ENCODE measurements at places on chromosomes 2 and 18. TPM values are rescaled to one million over a fixed set of nuclear protein-coding genes. Genes with fewer than 3 reads are reported as not detected.

Gene KCNJ3
- polyA plus RNA-seq: 4.9 TPM

DNA sequence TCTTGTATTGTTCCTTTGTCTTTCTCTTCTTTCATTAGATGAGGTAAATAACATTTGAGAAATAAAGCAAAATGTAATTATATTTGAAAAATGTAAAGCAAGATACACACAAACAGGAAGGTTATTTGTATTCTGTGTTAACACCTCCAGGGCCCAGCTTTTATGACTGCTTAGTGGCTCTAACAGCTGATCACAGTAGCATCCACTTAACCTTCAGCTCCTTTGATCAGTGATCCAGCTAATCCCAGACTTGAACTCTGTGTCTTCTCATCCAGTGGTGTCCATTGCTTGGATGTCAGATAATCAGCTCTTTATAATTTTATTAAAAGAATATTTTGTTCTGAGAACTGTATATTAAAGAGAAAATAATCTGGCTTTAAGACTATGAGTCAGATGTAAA lies 44.5 kb downstream of the PSMD14 start:
- no peak overlapping the region for H3K4me3 ChIP-seq
- H3K27me3 ChIP-seq: no peaks in the 10 kb centered on the region
- no peaks in the 10 kb centered on the region for H3K36me3 ChIP-seq
- DNase-seq: no peak
- no peaks in the 10 kb centered on the region for H3K4me1 ChIP-seq

GRCh38 chr2:211453311-211453887 lies 897.0 kb downstream of the CPS1 start:
- H3K27ac ChIP-seq: no peak overlapping the region
- no peak overlapping the region for H3K4me3 ChIP-seq
- no peaks in the 10 kb centered on the region for H3K27me3 ChIP-seq
- H3K4me1 ChIP-seq: no peaks in the 10 kb centered on the region

DNA sequence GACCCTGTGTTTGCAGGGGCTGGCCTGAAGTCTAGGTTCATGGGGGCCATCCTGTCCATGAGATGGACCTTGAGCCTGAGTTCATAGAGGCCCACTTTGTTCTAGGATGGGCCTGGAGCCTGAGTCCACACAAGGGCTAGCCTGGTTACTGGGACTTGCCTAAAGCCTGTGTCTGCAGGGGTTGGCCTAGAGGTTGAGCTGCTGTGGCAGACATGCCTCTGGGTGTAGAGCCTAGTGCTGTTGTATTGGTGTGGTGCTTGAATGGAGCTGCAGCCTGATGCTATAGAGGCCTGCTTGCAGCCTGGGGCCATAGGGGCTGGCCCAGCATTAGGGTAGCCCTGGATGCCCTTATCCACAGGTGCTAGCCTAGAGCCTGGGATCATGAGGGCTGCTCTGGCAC lies 23.9 kb upstream of the RASGRP3 start:
- no peak overlapping the region for H3K4me3 ChIP-seq
- no peak overlapping the region for H3K27ac ChIP-seq
- no peaks in the 10 kb centered on the region for H3K27me3 ChIP-seq
- no peaks in the 10 kb centered on the region for H3K36me3 ChIP-seq
- no peaks in the 10 kb centered on the region for H3K4me1 ChIP-seq

All from small intestine (tissue), 16 donors.